T-helper 22 cell (primary cell): ENCODE measurements at places on chromosomes 3 and 15.
A peak's percentile ranks its signal among the peaks of the same experiment; 100 is the strongest.

DNA sequence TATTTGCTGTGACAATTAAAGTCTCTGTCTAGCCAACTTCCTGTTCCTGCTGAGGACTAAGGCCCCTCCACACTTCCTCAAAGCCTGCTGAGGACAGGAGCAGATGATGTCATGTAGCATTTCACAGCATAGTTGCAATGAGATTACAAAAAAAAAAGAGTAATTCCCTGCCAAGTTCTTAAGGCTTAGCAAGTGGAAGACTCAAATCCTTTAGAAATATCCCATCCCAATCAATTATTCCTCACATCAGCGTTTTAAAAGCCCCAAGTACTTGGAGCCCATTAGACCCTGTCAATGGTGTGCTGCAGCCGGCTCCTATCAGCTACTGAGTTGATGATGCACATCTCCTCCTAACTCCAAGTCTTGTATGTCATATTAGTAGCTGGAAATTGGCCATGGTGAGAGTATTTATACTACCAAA, 51.7 kb downstream of the TRANK1 start:
- peak; percentile 26 for DNase-seq

- DNase-seq = no peak
Observed at GRCh38 chr3:184377882-184378445, at the start of gene THPO. Gene THPO, minus strand, starts transcription at chr3:184378207. Its CDS starts 1,948 bp downstream, at chr3:184376259.

DNA sequence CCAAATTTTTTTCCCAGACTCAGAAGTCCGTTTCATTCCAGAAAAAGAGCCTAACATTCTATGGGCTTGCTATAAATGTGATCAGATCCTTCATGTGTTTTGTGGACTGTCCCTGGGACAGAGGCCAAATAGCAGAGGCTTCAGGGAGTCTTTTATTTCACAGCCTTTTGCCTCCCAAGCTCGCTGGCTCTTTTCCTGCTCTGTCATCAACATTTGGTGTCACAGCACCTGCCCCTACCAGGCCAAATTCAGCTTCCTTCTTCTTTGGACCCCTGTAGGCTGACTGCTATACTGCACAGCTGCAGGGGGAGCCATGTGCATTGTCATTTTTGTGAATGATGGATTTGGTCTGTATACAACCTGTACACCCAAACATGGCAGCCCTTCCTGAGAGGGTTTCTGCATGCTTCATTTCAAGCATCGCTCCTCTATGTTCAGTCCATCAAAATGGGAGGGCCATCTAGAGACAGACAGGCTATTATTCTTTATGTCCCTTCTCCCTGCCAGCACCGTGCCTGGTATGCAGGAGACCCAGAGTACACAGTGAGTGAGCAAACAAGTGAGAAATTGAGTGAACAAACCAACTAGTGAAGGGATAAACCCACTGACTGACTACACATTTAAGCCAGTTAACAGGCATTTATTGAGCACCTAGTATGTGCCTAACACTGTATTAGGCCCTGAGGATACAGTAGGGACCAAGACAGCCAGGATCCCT, 17.9 kb upstream of the RPP14 start:
- no peak for DNase-seq

- no peak for DNase-seq
Observed at GRCh38 chr15:35038626-35039451, 46.3 kb downstream of the NANOGP8 start.

DNA sequence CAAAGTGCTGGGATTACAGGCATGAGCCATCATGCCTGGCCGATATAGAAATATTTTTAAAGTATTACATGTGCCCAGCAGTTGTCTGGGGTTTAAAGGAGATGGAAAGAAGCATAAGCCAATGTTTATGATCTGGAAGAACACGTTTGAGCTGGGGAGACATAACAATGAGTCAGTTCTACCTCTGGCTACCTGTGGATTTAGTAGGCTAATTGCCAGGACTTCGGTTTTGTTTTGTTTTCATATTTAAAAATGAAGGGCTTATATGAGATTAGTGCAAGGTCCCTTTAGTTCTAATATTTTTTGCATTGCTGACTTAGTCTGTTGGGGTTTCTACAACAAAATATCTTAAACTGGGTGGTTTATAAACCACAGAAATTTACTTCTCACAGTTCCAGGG, 22.9 kb upstream of the TNFSF10 start:
- no peak for DNase-seq

GRCh38 chr15:63610209-63610841, 13.1 kb downstream of the FBXL22 start:
- DNase-seq = peak; percentile 48

DNA sequence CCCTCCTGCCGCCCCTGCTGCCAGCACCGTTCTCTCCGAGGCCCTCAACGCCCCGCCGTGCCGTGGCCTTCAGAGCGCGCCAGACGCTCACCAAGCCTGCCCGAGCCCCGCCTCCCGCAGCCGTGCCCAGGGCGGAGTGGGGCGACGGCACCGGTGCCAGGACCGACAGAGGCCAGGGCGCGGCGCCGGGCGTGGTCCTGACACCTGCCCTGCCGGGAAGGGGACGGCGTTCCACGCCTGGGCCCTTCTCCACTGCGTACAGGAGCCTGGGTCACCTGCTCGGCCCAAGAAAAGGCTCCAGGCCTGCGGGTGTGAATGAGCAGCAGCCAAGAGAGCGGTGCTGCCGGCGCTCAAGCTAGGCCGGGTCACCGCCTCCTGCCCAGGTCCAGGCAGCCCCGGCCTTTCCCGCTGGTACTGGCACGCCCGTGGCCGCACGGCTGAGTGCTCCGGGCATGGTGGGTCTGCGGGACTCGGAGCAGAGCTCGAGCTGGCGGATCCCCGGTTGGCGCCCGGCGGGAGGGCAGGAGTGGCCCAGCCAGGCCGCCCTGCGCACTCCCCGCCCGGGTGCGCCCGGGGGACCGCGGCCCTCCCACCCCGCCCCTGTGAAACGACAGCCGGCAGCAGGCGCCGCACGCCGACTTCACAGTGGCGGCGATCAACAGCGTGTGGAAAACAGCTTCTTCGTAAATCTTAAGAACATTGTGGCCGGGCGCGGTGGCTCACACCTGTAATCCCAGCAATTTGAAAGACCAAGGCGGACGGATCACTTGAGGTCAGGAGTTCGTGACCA, 4.2 kb downstream of the OCA2 start:
- DNase-seq = peak; percentile 25

DNA sequence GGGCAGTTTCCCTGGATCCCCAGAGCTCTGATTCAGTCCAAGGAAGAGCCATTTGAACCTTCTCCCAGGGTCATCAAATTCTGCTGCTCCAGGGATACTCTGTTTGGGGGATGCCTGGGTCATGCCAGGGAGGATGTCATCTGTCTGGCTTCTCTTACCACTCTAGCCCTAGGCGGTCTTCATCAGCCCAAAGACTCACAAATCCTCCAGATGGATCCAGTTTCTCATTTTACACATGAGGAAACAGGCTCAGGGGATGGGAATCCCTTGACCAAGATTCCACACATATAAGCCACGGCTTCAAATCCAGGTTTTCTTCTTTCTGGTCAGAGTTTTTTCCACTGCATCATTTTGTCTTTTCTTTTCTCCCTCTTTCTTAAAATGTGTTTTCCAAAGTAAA, 36.7 kb downstream of the SLC28A1 start:
- DNase-seq = no peak

- no peak for DNase-seq
Observed at GRCh38 chr3:191809326-191809949, 348.5 kb downstream of the PYDC2 start.

GRCh38 chr3:30347679-30348216, 258.7 kb upstream of the TGFBR2 start:
- no peak for DNase-seq

DNA sequence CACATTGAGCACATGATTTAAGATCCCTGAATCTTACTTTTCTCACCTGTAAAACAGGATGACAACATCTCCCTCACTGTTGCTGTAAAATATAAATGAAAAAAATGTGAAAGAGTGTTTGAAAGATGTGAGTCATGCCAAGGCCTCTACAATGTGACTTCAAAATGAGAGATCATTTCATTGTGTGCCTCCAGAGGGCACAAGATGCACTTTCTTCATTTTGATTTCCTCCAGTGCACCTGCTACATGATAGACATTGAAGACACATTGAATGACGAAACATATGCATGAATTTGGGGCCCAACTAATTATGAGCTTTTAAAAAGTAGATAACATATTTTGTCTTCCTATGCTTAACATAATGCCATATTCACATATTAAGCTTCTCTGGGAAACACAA, 170.3 kb downstream of the MOBP start:
- DNase-seq = no peak

DNA sequence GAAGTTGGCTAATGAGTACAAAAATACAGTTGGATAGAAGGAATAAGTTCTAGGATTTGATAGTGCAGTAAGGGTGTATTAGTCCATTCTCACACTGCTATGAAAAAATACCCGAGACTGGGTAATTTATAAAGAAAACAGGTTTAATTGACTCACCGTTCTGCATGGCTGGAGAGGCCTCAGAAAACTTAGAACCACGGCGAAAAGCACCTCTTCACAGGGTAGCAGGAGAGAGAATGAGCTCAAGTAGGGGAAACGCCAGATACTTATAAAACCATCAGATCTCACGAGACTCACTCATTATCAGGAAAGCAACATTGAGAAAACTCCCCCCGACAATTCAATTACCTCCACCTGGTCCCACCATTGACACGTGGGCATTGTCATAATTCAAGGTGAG, 483.3 kb downstream of the TUSC7 start:
- DNase-seq = no peak

GRCh38 chr15:58139276-58139988, 1.3 kb downstream of the AQP9 start:
- no peak for DNase-seq

- DNase-seq = no peak
Observed at GRCh38 chr3:172839679-172840078, 89.2 kb downstream of the ECT2 start.

GRCh38 chr3:182829761-182830405, 36.6 kb downstream of the ATP11B start:
- no peak for DNase-seq

- no peak for DNase-seq
Observed at GRCh38 chr3:136632625-136633081, 119.5 kb downstream of the STAG1 start.

DNA sequence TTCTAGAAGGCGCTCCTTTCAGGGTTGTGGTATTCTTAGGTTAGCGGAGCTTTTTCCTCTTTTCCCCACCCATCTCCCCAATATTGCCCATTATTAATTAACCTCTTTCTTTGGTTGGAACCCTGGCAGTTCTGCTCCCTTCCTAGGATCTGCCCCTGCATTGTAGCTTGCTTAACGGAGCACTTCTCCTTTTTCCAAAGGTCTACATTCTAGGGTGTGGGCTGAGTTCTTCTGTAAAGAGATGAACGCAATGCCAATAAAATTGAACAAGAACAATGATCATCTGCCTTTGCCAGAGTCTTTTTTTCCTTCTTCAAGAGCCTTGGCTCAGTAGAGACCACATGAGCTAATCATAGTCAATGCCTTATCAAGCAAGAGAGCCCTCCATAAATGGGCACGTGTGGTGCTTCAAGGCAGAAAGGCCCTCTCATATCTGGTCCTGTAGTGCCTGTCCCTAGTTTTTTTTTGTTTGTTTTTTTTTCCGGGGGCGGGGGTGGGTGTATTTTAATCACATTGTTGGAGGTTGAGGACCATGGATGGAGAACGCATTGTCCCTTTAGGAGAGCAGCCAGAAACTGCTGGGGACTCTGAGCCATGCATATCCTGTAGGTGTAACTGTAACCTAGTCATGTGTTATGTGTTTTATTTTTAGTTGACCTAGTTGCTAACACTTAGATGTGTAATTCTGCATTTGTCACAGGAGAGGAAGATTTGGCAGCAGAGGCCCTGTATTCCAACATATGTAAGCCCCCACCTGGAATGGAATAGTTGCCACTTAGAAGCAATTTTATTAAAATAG, 64.7 kb upstream of the ACAD9 start:
- no peak for DNase-seq

GRCh38 chr3:54873059-54874010, 54.5 kb downstream of the LRTM1 start:
- no peak for DNase-seq

DNA sequence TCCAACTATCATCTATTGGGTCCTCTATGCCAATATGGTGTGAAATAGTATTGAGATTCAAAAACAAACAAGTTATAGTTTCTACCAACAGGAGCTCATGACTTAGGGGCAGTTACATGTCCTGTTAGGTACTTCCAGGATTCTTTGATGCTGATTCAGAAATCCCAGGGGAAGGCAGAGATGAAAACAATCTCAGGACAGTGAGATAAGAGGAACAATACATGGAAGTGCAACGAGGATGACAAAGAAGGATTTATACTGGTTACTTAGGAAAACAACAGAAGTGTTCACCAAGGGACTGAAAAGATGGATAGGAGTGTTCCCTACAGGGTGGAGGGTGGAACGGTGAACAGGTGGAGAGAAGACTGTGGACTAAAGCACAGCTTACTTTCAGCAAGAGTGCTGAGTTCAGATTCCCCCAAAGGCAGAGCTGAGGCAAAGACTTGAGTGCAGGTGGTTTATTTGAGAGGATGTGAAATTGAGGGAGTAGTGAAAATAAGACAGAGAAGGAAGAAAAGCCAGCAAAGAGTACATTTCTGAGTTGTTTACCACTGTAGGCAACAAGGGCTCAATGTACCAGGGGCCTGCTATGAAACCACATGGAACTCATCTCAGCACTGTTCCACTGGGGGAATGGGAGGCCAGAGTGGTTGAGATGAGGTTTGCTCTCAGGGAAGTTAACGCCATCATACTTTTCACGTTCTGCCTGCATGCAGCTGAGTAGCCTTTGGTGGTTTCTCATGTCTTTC, 68.1 kb downstream of the TRIM69 start:
- DNase-seq = no peak

DNA sequence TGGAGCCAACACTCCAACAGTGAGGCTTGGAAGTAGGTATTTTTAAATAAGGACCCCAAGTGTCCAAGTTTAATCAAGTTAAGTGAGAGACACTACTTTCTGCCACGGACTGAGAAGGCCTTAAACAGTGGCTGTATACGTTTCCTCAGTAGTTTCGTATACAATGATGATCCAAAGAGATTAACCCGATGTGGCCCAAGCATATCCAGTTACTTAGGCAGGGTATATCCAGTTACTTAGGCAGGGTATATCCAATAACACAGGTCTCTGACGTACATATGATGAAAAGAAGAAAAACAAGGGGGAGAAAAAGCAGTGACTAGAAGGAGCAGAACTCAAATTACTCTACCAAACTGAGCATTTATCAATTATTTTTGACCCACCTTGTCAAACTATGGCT, 591.4 kb downstream of the FOXP1 start:
- no peak for DNase-seq

GRCh38 chr3:186929685-186930084, 641 bp upstream of the ST6GAL1 start:
- no peak for DNase-seq

- DNase-seq = no peak
Observed at GRCh38 chr3:45736707-45737106, 47.5 kb downstream of the SACM1L start.

GRCh38 chr3:134374791-134375581, 739 bp upstream of the AMOTL2 start:
- DNase-seq = no peak

DNA sequence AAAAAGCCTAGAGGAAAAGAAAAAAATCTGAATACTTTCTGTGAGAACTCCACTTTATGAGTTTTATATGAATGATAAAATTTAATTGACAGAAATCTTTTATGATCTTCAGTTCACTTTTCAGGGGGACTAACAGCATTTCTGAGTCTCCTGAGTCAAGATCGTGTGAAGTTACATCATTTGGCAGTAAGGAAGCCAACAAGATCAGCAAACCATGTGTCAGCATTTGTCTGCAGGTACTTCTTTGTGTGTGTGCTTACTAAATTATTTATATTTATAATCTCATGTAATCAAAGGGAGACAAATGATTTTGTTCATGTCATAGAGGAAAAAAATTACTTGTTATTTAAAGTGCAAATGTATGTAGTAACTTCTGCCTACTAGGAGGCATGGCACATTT, 217.6 kb downstream of the MBNL1 start:
- DNase-seq = no peak
